Kidney glomerular epithelial cell (primary cell): ENCODE measurements at places on chromosomes 7 and 10.

GRCh38 chr7:50782375-50783208 is at the start of gene GRB10:
Gene GRB10, minus strand, starts transcription at chr7:50782896. Its CDS starts 50,574 bp downstream, at chr7:50732322.
- no peak for DNase-seq

- DNase-seq: no peak
Observed at GRCh38 chr10:23886355-23886754, 322.6 kb upstream of the KIAA1217 start.

DNA sequence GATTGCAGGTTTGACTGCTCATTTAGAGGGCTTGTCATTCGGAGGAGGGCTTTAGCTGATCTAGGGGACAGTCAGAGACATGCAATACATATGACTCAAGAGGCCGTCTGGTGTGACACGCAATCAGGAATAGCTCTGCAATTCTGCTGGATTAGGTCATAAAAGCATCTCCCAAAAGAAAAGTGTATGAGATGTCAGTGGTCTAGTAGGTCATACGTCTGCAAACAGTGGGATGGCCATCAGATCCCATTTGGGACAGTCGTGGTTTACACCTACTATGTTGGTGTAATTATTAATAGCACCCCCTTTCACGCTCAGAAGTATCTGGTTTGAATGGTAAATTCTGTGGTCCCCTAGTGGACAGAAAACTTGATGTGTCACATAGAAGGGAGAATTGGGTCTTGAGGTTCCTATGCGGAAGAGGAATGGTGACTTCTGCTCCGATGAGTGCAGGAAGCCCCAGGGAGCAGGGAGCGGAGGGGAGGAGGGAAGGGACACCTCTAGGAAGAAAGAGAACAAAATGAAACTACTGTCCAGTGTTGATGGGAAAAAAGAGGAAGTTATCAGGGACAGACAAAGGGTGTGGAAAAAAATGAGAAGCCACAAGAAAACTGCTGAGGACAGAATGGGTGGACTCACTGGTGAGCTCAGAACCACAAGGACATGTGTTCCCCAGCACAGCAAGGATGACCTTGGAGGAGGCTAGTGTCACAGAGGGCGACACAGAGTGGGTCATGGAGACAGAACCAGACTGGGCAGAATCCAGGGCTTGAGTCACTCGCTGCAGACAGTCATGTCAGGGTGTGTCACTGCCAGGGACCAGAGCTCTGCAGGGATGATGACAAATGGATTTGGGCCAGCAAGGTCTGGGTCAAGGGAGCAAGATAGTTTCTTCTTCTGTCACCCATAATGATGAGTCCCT is 59.9 kb downstream of the MAP3K8 start:
- DNase-seq: no peak

DNA sequence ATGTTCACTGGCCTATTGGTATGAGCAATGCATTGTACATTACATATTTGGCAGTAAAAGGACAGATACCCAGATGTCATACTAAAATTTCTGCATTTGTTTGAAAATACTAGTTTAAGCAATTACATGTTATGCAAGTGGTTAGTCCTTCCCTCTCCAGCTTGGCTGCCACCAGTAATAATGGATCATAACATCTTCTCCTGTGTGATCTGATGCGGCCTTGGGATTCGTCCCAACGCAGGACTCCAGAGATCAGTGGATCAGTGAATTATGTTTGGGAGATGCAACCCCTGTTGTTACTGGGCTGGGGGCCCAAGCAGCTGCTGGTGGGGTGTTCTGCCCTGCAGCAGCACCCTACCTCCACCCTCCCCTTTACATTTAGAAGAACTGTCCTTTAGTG is 11.2 kb upstream of the PDK4 start:
- DNase-seq: no peak

- DNase-seq: no peak
Observed at GRCh38 chr7:141416650-141417270, 134.4 kb upstream of the AGK start.

DNA sequence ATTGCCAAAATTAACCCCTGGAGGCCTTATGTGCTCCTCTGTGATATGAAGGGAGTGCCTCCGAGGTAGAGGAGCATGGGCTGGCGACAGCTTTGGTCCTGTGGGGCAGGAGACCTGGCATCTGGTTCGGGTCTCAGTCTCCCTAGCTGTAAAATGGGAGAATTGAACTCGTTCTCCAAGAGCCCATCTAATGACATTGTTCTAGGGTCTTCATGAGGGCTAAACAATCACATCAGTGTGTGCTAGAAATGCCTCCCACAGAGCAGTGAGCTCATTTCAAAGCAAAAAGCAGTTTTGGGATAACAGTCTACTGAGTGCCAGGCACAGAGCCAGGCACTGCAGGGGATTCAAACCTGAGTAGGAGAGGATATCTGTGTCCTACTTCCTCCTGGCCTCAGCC is 248.0 kb downstream of the RPS24 start:
- DNase-seq: no peak

DNA sequence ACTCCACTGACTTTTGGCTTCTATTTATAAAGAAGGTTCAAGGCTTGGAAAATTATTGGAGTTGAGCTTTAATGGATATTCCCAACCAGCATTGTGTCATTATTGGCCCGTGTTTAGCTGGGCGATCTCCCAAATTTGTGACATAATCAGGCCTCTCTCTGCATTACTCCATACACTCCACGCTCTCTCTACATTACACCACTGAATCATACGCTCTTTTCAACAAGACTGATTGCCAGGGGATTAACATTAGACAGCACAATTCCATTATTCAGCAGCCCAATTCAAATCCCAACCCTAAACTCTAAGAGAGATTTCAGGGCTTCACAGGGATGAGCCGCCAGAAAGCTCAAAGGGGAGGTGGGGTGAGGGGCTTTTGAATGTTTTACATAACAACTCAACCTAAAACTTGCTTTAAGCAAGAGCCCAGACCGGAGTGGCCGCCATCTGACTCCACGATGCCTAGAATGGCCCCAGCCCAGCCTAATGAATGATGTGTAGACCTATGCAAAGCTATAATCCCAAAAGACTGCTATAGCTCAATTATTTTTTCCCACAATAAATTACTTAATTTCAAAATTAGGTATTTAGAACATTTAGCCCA is 61.8 kb downstream of the FGFR2 start:
- DNase-seq: no peak

- DNase-seq: peak; percentile 45
Observed at GRCh38 chr10:59678884-59679301, 30.8 kb downstream of the SLC16A9 start.

GRCh38 chr10:96310321-96310669 is 6.1 kb downstream of the DNTT start:
- DNase-seq: no peak

GRCh38 chr7:36967387-36967786 is 243.1 kb upstream of the AOAH start:
- peak; percentile 37 for DNase-seq

- DNase-seq: peak; percentile 29
Observed at GRCh38 chr10:74936577-74937265, 110.3 kb downstream of the KAT6B start.

DNA sequence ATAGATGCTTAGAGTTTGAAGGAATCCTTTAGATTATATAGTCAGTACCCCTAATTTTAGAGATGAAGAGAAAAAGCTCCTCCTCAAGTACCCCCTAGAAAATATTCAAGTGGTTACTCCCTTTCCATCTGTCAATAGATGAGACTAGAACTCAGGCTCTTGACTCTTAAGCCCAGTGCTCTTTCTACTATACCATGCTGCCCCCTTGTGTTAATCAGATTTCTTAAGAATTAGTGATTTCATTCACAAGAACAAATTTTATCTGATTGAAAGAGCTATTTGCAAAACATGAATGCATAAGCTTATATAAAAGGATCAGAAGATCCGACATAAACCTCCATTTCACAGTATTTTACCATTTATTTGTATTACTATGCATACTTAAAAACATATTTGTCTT is 179.3 kb downstream of the TFEC start:
- DNase-seq: peak; percentile 29

GRCh38 chr10:23364378-23364777 is 19.8 kb upstream of the C10orf67 start:
- DNase-seq: no peak

DNA sequence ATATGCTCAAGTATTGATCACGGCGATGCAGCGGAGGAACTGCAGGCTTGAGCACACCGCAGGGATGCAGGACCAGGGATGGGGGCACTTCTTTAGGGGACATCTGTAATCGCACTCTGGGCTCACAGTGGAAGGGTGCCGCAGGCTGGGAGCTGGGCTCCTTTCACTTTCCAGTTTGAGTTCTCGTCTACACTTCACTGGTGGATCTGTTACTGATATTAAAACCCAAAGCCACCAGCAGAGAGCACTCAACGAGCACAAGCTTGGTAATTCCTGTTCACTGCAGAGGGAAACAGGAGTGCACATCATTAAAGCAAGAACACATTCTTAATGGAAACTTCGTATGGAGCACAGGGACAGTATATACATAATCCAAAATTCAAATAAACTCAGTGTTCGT is 91.3 kb downstream of the PARD3 start:
- DNase-seq: peak; percentile 49

- no peak for DNase-seq
Observed at GRCh38 chr10:13739183-13739582, 152.4 kb downstream of the PRPF18 start.

DNA sequence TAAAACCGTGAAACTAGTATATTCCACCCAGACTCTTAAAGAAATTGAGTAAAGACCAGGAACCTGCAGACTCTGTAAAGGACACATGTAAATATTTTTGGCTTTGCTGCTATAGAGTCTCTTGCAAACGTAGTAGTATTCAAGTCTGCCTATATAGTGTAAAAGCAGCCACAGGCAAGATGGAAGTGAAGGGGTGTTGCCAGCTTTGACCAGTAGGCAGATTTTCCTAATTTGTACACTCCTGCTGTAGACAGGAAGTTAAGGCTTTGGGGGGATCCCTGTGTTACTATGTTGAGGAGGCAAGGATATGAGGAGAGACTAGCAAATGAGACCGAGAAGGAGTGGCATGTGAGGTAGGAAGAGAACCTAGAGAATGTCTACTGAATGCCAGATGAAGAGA is 27.7 kb downstream of the WAC start:
- no peak for DNase-seq

DNA sequence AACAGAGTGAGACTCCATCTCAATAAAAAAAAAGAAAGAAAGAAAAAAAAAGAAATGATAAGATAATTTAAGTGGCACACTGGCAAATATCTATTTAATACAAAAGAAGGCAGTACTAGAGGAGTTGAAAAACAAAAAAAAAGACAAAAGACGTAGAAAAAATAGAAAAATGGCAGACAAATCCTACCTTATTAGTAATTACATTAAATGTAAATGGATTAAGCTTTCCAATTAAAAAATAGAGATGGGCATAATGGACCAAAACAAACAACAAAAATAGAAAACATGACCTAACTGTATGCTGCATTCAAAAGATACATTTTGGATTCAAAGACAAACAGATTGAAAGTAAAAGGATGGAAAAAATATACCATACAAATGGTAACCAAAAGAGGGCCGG is 5.3 kb upstream of the PARP12 start:
- no peak for DNase-seq

GRCh38 chr7:83455612-83456011 is 193.3 kb downstream of the SEMA3E start:
- DNase-seq: no peak

DNA sequence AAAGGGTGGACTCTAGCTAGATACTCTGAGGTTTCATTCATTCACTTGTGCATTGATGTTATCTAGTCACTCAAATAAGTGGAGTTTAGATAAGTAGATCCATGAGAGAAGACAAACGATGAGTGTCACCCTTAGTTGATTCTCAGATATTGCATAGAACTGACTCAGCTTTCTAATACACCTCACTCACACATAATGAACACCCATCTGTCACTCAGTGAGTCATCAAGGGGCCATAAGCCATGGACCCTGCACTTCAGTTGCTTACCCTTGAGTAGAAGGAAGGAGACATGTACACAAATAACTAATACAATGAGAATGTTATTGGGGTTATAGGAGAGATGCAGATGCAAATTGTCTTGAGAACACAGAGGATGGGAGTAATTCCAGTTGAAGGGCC is 163.8 kb downstream of the SORCS3 start:
- DNase-seq: no peak

DNA sequence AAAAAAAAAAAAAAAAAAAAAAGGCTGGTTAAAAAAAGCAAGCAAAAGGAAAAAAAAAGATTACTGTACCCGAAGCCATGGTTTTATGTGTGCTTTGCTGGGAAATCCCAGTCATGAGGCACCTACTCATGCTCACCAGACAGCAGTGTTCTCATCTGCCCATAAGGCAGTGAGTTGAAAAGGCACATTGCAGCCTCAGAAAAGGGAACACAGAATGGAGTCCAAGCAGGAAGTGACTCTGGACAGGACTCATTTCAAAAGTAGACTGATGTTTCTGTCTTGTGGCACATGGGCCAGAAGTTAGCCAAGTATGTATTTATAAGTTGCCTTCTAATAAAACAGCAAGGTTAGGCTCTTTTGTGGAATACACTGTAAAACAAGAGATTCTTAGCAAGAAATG is 40.2 kb downstream of the PDSS1 start:
- DNase-seq: no peak

DNA sequence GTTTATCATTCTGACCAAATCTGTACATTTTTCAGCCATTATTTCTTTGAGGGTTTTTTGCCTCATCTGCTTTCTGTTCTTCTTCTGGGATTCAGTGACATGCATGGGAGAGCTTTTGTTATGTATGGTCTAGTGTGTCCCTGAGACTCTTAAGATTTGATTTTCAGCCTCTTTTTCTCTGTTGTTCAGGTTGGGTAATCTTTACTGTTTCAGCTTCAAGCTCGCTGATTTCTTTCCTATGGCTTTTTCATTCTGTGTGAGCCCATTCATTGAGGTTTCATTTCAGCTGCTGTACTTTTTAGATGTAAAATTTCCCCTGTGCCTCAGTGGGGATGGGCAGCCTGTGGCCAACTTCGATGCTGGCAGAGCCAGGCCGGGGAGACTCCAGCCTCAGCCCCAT is 38.1 kb downstream of the FOXK1 start:
- no peak for DNase-seq

GRCh38 chr10:43145311-43145710 is 7.1 kb downstream of the CSGALNACT2 start:
- DNase-seq: no peak

- DNase-seq: no peak
Observed at GRCh38 chr10:27673065-27673464, 72.6 kb downstream of the MKX start.

GRCh38 chr7:1041551-1042491 is 2.5 kb upstream of the GPR146 start:
- DNase-seq: no peak

- DNase-seq: no peak
Observed at GRCh38 chr7:3594901-3595300, 293.8 kb downstream of the SDK1 start.

GRCh38 chr7:47581438-47581803 is 490 bp downstream of the TNS3 start:
- no peak for DNase-seq
